ENCODE measurements at places on chromosomes 12 and 14.
A peak's percentile ranks its signal among the peaks of the same experiment; 100 is the strongest.

DNA sequence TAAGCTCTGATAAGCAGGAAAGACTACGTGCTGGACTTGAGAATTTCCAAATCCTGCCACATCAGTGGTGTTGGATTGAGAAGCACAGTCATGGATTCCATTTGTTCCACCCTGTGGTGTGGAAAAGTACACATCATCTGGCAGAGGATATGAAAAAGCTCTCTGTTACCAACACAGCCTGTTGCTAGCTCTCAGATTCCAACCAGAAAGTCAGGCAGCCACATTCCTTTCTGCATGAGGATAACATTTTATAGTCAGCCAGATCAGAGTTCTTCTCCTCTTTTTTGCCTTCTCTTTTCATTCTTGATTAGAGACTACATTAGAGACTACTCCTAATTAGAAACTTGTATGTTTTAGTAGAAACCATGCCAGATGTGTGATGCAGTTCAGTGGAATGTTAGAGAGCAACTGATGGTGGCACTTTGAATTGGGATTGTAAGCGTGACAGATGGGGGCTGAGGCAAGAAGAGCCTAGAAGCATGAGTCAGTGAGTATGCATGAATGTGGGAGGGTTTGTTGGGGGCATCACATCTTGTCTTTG, 61.2 kb upstream of the STXBP6 start:
- no peak for DNase-seq

DNA sequence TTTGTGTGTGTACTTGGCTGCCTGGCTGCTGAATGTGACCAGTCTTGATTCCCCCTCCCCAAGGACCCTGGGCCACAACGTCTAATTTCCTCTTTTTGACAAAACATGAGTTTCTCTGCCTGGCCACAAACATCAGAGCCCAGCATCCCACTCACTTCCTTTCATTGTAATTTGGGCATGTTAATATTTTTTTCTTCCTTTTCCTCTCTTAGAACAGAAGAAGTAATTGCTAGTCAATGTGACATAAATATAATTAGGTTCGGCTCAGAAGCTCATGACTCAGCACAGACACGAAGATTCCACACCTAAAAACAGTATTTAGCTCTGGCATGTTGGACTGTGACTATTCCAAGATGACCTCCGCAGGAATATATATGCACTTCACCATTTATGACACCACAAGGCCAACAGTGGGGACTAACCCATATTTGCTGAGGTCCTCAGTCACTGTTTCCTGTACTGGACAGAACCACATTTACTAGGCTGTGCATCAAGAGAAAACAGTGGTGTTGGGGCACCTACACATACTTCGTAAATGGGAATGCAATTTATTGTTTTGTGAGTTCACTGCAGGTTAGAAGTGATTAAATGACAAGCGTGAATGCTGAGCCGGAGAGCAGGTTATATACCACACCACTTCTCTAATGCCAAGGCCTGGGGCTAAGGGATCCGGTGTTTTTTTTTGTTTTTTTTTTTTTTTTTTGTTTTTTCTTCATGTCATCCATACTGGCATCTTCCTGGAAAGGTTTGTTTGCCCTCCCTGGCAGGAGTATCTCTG, 4.2 kb downstream of the GSG1 start:
- DNase-seq: no peak

- DNase-seq: no peak
Observed at GRCh38 chr14:91906374-91906773, 39.0 kb upstream of the TC2N start.

- DNase-seq: no peak
Observed at GRCh38 chr14:100072783-100073346, 7.6 kb downstream of the EVL start.

- DNase-seq: no peak
Observed at GRCh38 chr14:51535443-51536044, 116.2 kb upstream of the FRMD6 start.

DNA sequence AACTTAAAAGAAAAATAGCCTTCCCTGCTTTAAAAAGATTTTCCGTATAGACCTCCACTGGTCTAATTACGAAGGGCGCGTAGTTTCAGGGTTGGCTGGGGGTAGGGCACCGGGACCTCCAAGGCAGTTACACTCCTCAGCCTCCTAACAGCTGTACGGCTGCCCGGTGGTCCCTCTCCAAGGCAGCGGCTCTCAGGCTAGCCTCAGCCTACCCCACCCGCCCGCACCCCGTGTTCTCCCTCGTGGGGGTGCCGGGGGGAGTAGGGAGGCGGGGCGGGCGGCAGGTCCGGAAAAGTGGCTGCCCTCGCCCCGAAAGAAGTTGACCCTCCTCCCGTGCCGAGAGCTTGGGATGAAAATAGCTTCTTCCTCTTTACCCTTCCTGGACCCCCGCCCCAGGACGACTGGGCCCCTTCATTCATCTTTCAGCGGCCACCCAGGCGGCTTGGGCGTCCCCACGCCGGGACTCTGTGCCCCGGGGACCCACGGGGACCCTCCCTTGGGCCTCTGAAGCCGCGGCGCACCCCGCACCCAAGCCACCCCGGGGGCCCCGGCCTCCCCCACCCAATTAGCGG, 991 bp upstream of the RCOR1 start:
- peak; percentile 53 for DNase-seq

- no peak for DNase-seq
Observed at GRCh38 chr14:67820428-67820971, 921 bp downstream of the RAD51B start.

DNA sequence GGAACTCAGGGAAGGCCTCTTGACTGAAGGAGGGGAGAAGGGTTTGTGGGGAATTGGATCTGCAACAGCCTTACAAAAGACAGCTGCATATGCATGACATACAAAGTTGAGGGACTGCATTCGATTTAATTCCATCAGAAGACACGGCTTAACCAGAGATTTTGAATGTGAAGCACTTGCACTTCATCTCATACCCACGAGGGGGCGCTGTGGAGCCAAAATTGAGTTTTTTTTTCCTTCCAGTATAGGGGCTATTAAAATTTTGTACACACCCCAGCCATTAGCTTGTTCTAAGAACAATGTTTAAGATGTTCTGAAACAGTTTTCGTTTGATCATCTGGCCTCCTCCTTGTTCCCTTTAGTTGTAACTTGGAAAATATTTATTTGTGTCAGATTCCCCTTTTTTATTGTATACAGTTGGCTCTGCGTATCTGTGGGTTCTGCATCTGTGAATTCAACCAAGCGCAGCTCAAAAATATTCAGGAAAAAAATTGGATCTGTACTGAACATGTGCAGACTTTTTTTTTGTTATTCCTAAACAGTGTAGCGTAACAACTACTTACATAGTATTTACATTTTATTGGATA, 1.6 kb downstream of the SUDS3 start:
- DNase-seq: peak; percentile 77

GRCh38 chr12:3538466-3539030, 47.5 kb downstream of the PRMT8 start:
- DNase-seq: no peak
